Astrocyte (in vitro differentiated cells and primary cell): ENCODE measurements at places on chromosomes 7 and 10. TPM values are rescaled to one million over a fixed set of nuclear protein-coding genes. Genes with fewer than 3 reads are reported as not detected.
A peak's percentile ranks its signal among the peaks of the same experiment; 100 is the strongest.

PLXDC2 gene
- total RNA-seq = 36.1 and 44.5 TPM in 2 replicates

LRIT1 gene
- not detected in 2 replicates for total RNA-seq

GRCh38 chr10:77147871-77148270 lies 489.7 kb downstream of the KCNMA1 start:
- no peak overlapping the region for H3K27ac ChIP-seq
- no peaks in the 10 kb centered on the region for H3K36me3 ChIP-seq
- H3K4me1 ChIP-seq = no peaks in the 10 kb centered on the region
- no peak for DNase-seq
- H3K27me3 ChIP-seq = no peaks in the 10 kb centered on the region

GRCh38 chr10:60908031-60908430 lies 36.0 kb downstream of the RHOBTB1 start:
- DNase-seq = no peak
- H3K36me3 ChIP-seq = peaks cover 15% of the 10 kb centered on the region
- no peak overlapping the region for H3K27ac ChIP-seq

HOXA7 gene
- total RNA-seq = not detected in 2 replicates

TAS2R41 gene
- total RNA-seq = not detected in 2 replicates

TRIM24 gene
- total RNA-seq = 60.3 and 62.3 TPM in 2 replicates

DNA sequence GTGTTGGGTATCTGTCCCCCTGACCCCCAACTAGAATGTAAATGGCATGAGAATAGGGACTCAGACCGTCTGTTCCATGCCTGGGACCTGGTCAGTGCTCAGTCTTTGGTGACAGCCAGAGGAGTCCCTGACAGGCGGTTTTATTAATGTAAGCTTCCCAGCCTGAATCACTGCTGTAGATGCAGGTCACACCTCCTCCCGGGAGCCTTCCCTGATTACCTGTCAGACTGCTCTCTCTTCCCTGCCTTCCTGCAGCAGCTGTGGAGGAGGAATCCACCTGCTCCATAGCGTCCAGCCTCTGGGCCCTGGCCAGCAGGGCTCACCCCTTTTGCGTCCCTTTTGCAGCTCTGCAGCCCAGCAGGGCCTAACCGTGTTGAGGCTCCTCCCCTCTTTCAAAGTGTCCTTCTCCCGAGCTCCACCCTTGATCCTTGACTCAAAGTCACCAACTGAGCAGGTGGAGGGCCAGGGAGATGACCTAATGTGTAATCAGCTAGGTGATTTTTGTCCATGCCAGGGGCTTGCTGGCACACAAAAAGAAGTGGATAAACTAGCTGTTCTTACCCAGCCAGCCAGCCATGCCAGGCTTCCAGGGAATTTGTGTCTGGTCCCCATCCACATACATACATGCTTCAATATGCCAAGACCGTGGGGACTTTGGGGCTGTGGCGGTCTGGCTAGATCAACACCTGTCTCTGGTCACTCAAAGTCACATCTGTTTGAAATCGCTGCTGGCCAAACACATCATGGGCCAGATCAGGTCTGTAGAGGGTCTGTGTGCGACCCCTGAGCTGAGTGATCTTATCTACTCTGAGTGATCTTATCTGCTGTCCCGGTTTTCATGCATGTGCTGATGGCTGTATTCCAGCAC lies 195.1 kb downstream of the CCDC3 start:
- no peaks in the 10 kb centered on the region for H3K36me3 ChIP-seq
- no peak overlapping the region for H3K4me3 ChIP-seq
- no peak overlapping the region for H3K27ac ChIP-seq
- H3K4me1 ChIP-seq = no peaks in the 10 kb centered on the region
- no peaks in the 10 kb centered on the region for H3K27me3 ChIP-seq

ACTL6B gene
- not detected in 2 replicates for total RNA-seq

AASS gene
- total RNA-seq = 13.9 and 15.6 TPM in 2 replicates

- no peaks in the 10 kb centered on the region for H3K27me3 ChIP-seq
- no peak overlapping the region for H3K4me3 ChIP-seq
- DNase-seq = no peak
- H3K4me1 ChIP-seq = no peaks in the 10 kb centered on the region
These were observed 338.5 kb downstream of the PARD3 start for GRCh38 chr10:34476608-34477007.

GRCh38 chr7:157751406-157751805 lies 414.6 kb downstream of the DNAJB6 start:
- no peak overlapping the region for H3K4me3 ChIP-seq
- no peaks in the 10 kb centered on the region for H3K4me1 ChIP-seq
- no peaks in the 10 kb centered on the region for H3K27me3 ChIP-seq

GRCh38 chr7:80183900-80184685 lies 49.5 kb downstream of the GNAI1 start:
- DNase-seq = peak; percentile 13
- H3K27ac ChIP-seq = no peak overlapping the region
- no peak overlapping the region for H3K4me3 ChIP-seq
- H3K4me1 ChIP-seq = no peaks in the 10 kb centered on the region

DNA sequence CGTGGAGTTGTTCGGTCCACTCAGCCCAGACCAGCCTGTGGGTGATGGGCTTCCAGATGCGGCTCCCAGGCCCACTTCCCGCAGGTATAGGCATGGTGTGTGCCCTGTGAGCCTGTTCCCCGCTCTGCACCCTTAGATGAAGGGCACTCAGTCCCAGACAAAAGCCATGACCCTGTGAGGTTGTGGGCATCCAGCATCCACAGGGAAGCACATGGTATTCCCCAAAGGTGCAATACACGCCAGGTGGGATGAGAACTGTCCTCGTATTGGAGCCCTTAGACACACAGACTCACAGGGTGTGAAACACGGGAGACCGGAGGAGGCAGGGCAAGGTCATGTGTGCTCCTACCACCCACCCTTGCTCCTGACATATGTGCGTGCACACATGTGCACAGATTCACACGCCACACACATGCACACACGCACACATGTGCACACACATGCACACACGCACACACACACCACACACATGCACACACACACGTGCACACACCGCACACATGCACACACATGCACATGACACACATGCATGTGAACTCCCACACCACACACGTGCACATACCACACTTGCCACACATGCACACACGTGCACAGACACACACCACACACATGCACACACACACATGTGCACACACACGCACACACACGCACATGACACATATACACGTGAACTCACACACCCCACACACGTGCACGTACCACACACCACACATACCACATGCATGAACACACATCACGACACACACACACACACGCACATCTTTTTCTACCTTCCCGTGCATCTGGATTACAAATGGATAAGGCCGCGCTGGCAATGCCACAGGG lies 319.4 kb downstream of the WDR37 start:
- no peaks in the 10 kb centered on the region for H3K4me1 ChIP-seq
- H3K36me3 ChIP-seq = no peaks in the 10 kb centered on the region
- DNase-seq = no peak
- no peak overlapping the region for H3K4me3 ChIP-seq
- H3K27me3 ChIP-seq = no peaks in the 10 kb centered on the region

DNA sequence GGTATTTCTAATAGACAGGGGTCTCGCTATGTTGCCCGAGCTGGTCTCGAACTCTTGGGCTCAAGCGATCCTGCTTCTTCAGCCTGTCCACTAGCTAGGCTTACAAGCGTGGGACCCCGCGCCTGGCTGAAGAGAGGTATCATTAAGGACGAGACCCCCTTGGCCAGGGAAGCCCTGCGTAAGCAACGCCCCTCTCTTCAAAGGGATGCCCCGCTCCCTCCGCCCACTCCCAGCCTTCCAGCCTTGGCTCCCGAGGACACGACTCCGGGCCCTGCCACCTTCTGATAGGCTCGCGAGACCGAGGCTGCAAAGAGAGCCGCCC lies 220 bp upstream of the ZKSCAN5 start:
- no peak for DNase-seq
- peak overlapping the region; percentile 93 for H3K27ac ChIP-seq

GRCh38 chr7:130269318-130269694 lies 2.6 kb downstream of the CPA2 start:
- no peak overlapping the region for H3K27ac ChIP-seq
- no peak overlapping the region for H3K4me3 ChIP-seq
- H3K36me3 ChIP-seq = no peaks in the 10 kb centered on the region
- H3K27me3 ChIP-seq = no peaks in the 10 kb centered on the region
- no peak for DNase-seq

RADIL gene
- total RNA-seq = 0.22 and 0.86 TPM in 2 replicates

CYP2E1 gene
- 2.2 TPM in 2 replicates for total RNA-seq

DNA sequence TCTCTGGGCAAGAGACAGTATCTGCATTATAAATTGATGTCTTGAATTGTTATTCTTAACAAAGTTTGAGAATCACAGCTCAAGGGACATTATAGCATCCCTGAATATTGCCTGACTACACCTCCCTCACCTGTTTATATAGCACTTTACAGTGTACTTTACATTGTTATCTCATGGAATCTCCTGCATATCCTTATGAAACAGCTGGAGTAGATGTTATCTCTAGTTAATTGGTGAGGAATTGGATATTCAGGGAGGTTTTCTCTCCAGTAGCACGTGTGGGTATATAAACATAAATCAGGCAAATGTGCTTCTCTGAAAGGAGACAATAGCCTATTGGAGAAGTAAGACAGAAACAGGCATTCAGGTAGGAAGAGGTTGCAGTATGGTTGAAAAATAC lies 117.2 kb downstream of the SRI start:
- H3K27ac ChIP-seq = no peak overlapping the region
- H3K4me3 ChIP-seq = no peak overlapping the region
- no peaks in the 10 kb centered on the region for H3K36me3 ChIP-seq
- no peaks in the 10 kb centered on the region for H3K27me3 ChIP-seq

GRCh38 chr7:51606601-51607154 lies 290.1 kb upstream of the COBL start:
- H3K36me3 ChIP-seq = no peaks in the 10 kb centered on the region
- no peak overlapping the region for H3K4me3 ChIP-seq
- DNase-seq = no peak
- no peaks in the 10 kb centered on the region for H3K4me1 ChIP-seq
- H3K27ac ChIP-seq = no peak overlapping the region
- no peaks in the 10 kb centered on the region for H3K27me3 ChIP-seq

CLEC5A gene
- not detected in 2 replicates for total RNA-seq

CUZD1 gene
- 0.17 and 0.23 TPM in 2 replicates for total RNA-seq

TFPI2 gene
- 66.2 and 74.8 TPM in 2 replicates for total RNA-seq

DNA sequence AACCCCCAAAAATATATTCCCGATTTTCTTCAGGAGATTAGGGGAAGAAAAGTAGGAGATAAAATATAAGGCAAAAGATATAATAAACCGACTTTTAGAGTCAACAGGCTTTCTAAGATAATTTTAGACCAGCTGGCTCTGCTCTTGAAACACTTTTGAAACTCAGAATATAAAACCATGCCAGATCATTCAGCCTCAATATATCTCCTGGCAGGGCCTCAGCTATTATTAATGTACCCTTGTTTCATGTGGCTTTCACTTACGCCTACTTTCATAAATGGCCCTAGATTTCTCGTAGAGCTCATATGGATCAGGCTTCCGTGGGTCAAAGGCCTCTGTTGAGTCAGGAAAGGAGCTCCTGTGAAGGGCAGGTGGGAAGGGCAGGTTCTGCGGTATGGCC lies 396.0 kb downstream of the PHTF2 start:
- no peaks in the 10 kb centered on the region for H3K36me3 ChIP-seq
- H3K27me3 ChIP-seq = no peaks in the 10 kb centered on the region
- H3K4me3 ChIP-seq = no peak overlapping the region
- no peak for DNase-seq
- H3K4me1 ChIP-seq = peaks cover 4% of the 10 kb centered on the region
- H3K27ac ChIP-seq = no peak overlapping the region

DNA sequence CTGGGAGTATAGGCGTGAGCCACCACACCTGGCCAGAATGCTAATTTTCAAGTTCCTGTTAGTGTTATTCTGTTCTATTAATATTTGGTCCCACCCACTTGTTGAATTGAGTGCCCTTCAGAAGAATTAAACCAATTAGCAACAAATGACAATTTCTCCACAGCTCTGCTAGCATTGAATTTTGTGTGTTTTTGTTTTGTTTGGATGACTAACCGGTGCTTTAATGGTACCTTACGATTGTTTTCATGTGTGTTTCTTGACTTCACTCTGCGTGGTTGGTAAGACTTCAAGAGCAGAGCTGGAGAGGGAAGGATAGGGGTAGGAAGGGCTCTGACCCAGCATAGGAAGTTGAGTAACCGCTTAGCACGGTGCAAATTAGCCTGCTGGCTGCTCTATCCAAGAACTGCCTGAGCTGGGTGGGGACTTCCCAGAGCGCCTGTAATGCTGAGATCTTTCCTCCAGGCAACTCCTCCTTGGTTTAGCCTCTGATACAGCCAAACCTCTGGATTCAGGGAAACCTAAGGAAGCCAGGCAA lies 4.6 kb downstream of the ARPC1B start:
- peak overlapping the region; percentile 57 for H3K27ac ChIP-seq
- H3K27me3 ChIP-seq = no peaks in the 10 kb centered on the region
- peaks cover 21% of the 10 kb centered on the region for H3K4me1 ChIP-seq
- DNase-seq = peak; percentile 84
- H3K4me3 ChIP-seq = no peak overlapping the region
- peaks cover 4% of the 10 kb centered on the region for H3K36me3 ChIP-seq

GRCh38 chr10:108566316-108567107 lies 1356.8 kb downstream of the XPNPEP1 start:
- DNase-seq = no peak
- H3K4me1 ChIP-seq = peaks cover 5% of the 10 kb centered on the region
- no peak overlapping the region for H3K4me3 ChIP-seq
- no peaks in the 10 kb centered on the region for H3K36me3 ChIP-seq
- no peaks in the 10 kb centered on the region for H3K27me3 ChIP-seq
- no peak overlapping the region for H3K27ac ChIP-seq

CH25H gene
- total RNA-seq = 0.22 and 0.34 TPM in 2 replicates

PPP3CB gene
- 29.2 and 30.8 TPM in 2 replicates for total RNA-seq

DNA sequence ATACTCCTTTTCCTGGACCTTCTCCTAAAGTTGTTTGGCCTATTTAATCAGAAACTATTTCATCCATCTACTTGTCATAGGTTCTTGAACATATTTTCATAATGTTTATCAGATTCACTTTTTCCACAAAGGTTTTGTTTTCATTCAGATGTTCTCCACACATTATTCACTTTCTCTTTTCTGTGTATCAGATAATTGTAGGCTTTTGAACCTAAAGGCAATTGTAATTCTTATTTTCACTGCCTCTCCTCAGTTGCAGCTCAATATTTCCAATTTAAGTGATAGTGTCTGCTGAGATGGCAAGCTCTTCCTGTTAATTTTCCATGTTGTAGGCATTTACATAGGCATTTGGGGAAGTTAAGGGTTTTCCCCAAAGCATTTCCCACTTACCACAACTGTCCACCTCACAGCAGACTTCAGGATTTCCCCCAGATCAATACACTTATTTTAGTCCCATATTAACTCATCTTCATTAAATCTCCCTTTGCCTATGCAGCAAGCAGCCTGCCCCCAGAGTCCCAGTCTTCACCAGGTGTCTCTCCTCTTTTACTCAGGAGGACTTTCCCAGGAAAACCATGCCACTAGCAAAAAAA lies 12.3 kb upstream of the IKZF1 start:
- no peak for DNase-seq
- no peak overlapping the region for H3K27ac ChIP-seq
- no peaks in the 10 kb centered on the region for H3K36me3 ChIP-seq
- H3K4me3 ChIP-seq = no peak overlapping the region
- H3K27me3 ChIP-seq = no peaks in the 10 kb centered on the region

HOXA2 gene
- total RNA-seq = not detected in 2 replicates
